ENCODE measurements at places on chromosomes 6 and 20.

GRCh38 chr20:38590676-38591473 is 9.9 kb downstream of the ADIG start:
- no peak for DNase-seq

- no peak for DNase-seq
Measured at GRCh38 chr6:157312757-157313156, 10.6 kb downstream of the TMEM242 start.

- no peak for DNase-seq
Measured at GRCh38 chr6:24900917-24901697, 34.7 kb downstream of the RIPOR2 start.

GRCh38 chr6:37897818-37898515 is 78.4 kb downstream of the ZFAND3 start:
- DNase-seq, result no peak

- no peak for DNase-seq
Measured at GRCh38 chr20:63003546-63003945, 3.2 kb downstream of the BHLHE23 start.

GRCh38 chr6:10406556-10406955 is 8.3 kb downstream of the TFAP2A start:
- DNase-seq, result no peak

GRCh38 chr20:50110141-50111047 is 2.6 kb downstream of the UBE2V1 start:
- no peak for DNase-seq

DNA sequence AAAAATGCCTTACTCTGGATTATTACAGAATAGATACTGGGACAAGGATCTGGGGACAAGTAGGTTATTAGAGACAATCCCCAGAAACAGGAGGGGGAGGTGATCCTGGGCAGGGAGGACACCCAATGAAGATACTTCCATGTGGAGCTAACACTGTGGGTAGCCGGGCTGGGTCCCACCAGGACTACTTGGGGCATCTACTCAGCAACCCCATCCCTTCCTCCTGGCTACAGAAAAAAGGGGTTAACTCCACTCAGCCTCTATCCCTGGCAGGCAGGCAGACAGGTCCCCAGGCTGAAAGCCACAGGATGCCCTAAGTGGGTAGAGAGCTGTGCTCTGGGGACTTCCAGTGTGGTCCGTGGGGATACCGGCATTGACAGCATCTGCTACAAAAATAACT is 68.0 kb upstream of the NXT1 start:
- no peak for DNase-seq
